Immature natural killer cell (primary cell): ENCODE measurements at places on chromosomes 6 and 20. TPM values are rescaled to one million over a fixed set of nuclear protein-coding genes. Genes with fewer than 3 reads are reported as not detected.
A peak's percentile ranks its signal among the peaks of the same experiment; 100 is the strongest.

The GRM1 gene
- polyA plus RNA-seq: not detected

DNA sequence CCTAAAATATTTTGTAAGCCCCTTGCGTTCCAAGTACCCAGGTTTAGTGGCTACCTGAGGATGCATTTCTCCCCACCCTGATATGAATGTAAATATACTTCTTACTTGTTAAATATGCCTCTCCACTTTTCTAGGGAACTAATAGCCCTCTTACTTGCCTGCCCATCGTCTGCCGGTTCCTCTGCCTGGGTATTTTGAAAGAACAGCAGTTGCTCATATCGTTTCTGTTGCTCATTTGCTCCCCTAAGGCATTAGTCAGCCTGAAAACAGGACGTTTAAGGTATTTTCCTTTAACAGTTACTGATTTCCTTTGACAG lies 141.3 kb upstream of the CARMIL1 start:
- no peaks in the 10 kb centered on the region for H3K27me3 ChIP-seq
- no peak for DNase-seq
- H3K4me3 ChIP-seq: peak overlapping the region; percentile 90
- peaks cover 46% of the 10 kb centered on the region for H3K4me1 ChIP-seq

GRCh38 chr20:47730744-47731143 lies 54.5 kb downstream of the SULF2 start:
- H3K4me3 ChIP-seq: no peak overlapping the region
- no peaks in the 10 kb centered on the region for H3K36me3 ChIP-seq
- H3K27me3 ChIP-seq: peaks cover 3% of the 10 kb centered on the region
- no peak for DNase-seq
- H3K27ac ChIP-seq: no peak overlapping the region

The CLPSL1 gene
- polyA plus RNA-seq: not detected

The ZSCAN23 gene
- polyA plus RNA-seq: 0.16 TPM

GRCh38 chr6:43621836-43622180 lies 7.3 kb downstream of the GTPBP2 start:
- H3K4me1 ChIP-seq: peaks cover 5% of the 10 kb centered on the region
- H3K36me3 ChIP-seq: peaks cover 12% of the 10 kb centered on the region
- DNase-seq: no peak
- H3K4me3 ChIP-seq: no peak overlapping the region
- H3K27ac ChIP-seq: no peak overlapping the region

DNA sequence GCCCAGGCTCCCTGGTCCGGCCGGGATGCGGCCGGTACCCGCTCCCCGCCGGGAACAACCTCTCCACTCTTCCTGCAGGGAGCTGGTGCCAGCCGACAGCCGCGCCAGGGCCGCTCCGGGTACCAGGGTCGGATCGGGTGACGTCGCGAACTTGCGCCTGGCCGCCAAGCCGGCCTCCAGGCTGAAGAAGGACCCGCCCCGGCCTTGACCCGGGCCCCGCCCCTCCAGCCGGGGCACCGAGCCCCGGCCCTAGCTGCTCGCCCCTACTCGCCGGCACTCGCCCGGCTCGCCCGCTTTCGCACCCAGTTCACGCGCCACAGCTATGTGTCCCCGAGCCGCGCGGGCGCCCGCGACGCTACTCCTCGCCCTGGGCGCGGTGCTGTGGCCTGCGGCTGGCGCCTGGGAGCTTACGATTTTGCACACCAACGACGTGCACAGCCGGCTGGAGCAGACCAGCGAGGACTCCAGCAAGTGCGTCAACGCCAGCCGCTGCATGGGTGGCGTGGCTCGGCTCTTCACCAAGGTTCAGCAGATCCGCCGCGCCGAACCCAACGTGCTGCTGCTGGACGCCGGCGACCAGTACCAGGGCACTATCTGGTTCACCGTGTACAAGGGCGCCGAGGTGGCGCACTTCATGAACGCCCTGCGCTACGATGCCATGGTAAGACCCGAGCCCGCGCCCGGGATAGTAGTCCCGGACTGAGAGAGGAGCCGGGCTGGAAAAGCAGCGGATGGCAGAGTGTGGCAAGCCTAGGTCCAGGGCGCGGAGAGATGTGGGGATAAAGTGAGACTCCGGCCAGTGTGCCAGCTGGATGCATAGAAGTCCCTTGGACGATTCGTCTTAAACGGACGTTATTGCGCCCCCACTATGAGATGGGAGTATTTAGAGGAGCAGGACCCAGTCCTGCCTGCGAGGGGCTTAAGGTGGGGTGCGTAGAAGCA lies at the start of gene NT5E:
Gene NT5E, plus strand, starts transcription at position 266 of the 942 bp plus-strand sequence. Its CDS starts 57 bp downstream, at position 323.
- H3K4me3 ChIP-seq: peak within 1 kb of the TSS; percentile 85
- H3K27me3 ChIP-seq: peaks cover 23% of the 10 kb centered on the region
- H3K4me1 ChIP-seq: peaks cover 35% of the 10 kb centered on the region
- H3K27ac ChIP-seq: no peak within 1 kb of the TSS
- no peaks in the 10 kb centered on the region for H3K36me3 ChIP-seq

DNA sequence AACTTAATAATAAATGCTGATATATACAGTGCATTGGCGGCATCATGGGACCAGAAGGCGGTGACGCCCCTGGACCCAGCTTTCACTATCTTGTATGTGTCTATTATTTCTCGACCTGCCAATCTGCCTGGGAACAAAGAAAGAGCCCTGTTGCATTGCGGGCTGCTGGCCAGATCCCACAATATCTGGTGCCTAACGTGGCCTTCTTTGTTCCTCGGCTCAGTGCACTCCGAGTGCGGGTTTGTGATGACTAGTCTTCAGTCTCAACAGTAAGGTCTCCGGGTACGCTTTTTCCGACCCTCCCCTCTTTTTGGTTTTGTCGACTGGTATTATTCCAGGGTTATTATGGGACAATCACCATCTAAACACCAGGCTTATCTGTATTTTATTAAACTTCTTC lies 291.5 kb downstream of the TBC1D32 start:
- no peak overlapping the region for H3K27ac ChIP-seq
- no peaks in the 10 kb centered on the region for H3K4me1 ChIP-seq
- H3K36me3 ChIP-seq: no peaks in the 10 kb centered on the region

- no peaks in the 10 kb centered on the region for H3K4me1 ChIP-seq
- H3K27me3 ChIP-seq: no peaks in the 10 kb centered on the region
- no peak overlapping the region for H3K4me3 ChIP-seq
- no peak overlapping the region for H3K27ac ChIP-seq
- no peak for DNase-seq
- peaks cover 46% of the 10 kb centered on the region for H3K36me3 ChIP-seq
Observed at GRCh38 chr6:36216559-36216958, 20.0 kb downstream of the BRPF3 start.

- H3K27ac ChIP-seq: no peak overlapping the region
- peaks cover 4% of the 10 kb centered on the region for H3K36me3 ChIP-seq
- H3K4me3 ChIP-seq: peak overlapping the region; percentile 67
Observed at GRCh38 chr6:169803271-169803811, 51.9 kb downstream of the ERMARD start.

DNA sequence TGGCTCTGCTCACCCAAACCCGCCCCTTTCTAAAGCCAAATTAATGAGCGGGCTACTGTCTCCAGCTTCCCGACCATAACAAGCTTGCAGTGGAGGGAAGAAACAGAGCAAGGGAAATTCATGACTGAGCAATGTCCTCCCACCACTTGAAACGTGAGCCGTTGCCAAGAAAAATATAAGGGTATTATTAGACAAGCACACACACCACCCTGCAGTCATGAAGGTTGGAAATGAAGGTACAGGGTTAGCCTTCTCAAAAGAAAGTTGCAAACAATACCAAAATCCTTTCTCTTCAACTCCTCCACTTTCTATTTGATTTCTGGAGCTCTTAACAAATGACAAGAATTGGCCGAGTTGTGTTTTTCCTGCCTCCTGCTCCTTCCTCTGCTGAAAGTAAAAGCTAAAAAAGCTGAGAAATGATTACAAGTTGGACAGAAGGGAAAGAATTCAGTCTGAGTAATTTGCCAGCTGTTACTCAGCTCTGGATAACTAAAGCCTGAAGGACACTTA lies 151.1 kb upstream of the B3GAT2 start:
- H3K4me3 ChIP-seq: no peak overlapping the region
- no peaks in the 10 kb centered on the region for H3K4me1 ChIP-seq
- no peak overlapping the region for H3K27ac ChIP-seq
- peaks cover 8% of the 10 kb centered on the region for H3K27me3 ChIP-seq
